ENCODE measurements at places on chromosomes 1 and 21.

GRCh38 chr1:67700220-67700619 is 15.2 kb downstream of the GADD45A start:
- no peak for DNase-seq

- no peak for DNase-seq
Observed at GRCh38 chr1:8905582-8906191, 27.2 kb upstream of the ENO1 start.

GRCh38 chr1:47930210-47930840 is 66.9 kb downstream of the TRABD2B start:
- DNase-seq, result no peak

DNA sequence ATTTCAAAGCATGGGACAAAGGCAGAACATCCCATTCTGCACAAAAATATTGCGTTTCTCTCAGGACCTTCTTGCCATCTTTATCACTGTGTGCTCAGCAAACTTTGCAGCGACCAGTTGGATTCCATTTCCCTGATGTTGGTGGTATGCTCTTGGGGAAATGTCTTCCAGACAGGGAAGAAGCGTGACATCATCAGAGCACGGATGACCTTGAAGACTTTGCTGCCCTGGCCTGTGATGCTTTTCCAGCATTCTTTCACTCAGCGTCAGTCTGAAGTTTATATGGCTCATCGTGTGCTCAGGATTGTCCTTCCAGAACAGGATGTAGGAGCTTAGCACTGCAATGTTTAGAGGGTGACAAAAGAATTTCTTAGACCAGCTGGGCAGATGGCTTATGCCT is 131.4 kb upstream of the F3 start:
- DNase-seq, result no peak

- DNase-seq, result no peak
Observed at GRCh38 chr1:110605446-110605845, 712 bp downstream of the KCNA2 start.

DNA sequence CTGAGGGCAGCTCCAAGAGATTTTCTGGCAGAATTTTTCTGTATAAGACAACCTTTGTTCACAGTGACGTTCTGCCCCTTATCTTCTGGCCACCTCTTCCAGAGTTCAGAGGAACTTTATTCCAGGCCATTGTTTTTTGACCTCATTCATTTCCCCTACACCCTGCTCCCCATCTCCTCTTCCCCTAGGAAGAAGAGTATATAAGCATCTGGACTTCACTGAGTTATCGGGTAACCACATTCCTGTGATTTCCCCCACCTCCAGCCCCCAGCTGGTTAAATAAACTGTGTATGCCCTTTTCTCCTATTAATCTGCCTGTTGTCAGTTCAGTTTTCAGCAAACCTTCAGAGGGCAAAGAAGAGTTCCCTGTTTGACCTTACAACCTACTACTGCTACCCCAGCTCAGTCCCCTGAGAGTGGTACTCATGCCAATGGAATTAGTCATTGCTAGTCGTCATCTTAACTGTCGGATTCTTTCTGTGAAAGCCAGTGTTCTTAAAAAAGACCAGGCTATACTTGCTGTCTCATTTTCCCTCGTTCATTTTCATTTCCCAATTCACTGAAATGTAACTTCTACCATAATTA is 14.3 kb upstream of the ALG14 start:
- no peak for DNase-seq

GRCh38 chr1:8482979-8483381 is 165.1 kb downstream of the SLC45A1 start:
- DNase-seq, result no peak

DNA sequence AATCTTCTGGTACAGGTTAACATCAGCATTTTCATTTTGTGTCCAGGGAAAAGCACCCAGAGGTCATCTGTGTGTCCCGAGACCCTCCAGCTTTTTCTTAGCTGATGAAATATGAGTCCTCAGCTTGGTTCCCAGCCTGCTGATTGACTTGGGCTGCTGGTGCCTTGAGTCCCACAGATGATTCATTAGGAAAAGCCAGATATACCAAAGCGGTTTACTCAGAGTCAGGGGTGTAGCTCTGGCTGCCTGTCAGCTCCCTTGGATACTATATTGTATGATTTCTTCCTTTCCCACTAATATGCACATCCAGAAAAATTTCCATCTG is 43.7 kb upstream of the MAB21L3 start:
- no peak for DNase-seq

GRCh38 chr1:10901091-10901890 is 104.8 kb upstream of the CASZ1 start:
- no peak for DNase-seq

DNA sequence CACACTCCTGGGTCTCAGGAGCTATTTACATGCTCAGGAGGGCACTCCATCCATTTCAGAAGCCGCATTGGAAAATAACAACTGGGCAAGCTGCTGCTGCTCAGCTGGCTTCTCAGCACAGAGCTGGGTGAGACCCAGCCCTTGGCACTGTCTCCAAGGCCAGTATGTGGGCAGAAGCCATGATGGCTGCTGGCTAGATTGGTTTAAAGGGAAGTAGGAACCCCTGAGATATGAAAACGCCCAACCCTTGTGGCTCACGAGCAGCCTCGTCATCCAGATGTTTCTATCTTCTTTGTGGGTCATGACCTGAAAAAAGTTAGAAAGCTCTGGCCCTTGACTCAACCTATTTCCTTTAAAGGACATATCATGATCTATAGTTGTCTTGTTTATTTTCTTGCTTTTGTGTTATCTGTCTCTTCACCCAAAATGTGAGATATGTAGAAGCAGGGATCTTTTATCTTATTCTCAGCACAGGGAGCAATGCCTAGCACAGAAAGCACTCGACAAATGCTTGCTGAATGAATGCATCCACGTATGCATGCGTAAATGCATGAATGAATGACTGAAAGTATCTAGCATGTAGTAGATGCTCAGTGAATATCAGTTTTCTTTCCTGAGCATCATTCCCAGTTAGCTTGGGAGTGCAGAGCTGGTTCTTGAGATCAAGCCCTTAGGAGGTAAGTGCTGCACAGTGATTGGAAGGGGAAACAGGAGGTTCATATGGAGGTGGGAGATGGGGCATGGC is 11.6 kb downstream of the MYBPH start:
- DNase-seq, result no peak

DNA sequence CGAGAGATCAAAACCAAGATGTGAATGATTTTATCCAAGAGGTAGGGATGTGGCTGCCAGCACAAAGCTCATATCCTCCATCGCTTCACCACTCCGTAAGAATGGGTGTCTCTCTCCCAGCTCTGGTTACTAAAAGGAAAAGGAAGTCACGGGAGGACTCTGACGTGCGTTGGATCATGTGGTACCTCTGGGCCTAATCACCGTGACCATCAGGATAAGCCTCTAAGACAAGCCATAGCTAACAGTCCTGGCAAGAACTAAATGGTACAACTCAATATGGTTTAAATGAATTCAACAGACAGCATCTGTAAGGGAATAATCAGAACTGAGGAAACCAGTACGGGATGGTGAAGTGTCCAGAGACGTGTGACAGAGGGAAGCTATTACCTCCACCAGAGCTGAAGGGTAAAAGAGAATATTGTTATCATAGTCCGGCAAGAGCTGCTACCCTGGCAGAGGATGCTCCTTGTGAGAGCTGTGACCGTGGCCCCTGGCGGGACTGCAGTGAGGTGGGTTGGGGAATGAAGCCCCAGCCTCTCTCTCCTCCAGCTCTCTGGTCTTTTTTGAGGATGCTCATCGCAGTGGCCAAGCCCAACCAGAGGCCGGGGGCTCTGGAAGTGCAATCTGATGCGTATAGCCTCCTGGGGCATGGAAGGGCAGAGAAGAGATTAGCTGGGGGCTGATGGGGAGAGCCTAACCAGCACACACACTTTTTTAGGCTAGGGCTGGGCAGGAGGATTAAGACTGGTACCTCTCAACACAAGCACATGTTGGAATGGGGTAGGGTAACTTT is 54.2 kb downstream of the KIAA1614 start:
- no peak for DNase-seq

GRCh38 chr21:35664683-35665082 is 395.6 kb downstream of the SETD4 start:
- no peak for DNase-seq

- DNase-seq, result no peak
Observed at GRCh38 chr1:22662318-22662717, 9.3 kb downstream of the C1QB start.

DNA sequence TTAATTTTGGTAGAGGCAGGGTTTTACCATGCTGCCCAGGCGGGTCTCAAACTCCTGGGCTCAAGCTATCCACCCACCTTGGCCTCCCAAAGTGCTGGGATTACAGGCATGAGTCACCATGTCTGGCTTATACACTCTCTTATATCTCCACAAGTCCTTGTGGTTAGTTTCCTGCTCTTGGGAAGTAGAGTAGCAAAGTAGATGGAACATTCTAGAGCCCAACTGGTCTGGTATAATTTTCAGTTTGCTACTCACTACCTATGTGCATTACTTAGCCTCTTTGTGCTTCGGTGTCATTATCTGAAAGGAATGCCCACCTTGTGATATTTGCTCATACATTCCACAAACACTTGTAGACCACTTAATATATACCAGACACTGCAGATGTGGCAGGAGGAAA is 96.6 kb upstream of the IPO9 start:
- DNase-seq, result no peak

DNA sequence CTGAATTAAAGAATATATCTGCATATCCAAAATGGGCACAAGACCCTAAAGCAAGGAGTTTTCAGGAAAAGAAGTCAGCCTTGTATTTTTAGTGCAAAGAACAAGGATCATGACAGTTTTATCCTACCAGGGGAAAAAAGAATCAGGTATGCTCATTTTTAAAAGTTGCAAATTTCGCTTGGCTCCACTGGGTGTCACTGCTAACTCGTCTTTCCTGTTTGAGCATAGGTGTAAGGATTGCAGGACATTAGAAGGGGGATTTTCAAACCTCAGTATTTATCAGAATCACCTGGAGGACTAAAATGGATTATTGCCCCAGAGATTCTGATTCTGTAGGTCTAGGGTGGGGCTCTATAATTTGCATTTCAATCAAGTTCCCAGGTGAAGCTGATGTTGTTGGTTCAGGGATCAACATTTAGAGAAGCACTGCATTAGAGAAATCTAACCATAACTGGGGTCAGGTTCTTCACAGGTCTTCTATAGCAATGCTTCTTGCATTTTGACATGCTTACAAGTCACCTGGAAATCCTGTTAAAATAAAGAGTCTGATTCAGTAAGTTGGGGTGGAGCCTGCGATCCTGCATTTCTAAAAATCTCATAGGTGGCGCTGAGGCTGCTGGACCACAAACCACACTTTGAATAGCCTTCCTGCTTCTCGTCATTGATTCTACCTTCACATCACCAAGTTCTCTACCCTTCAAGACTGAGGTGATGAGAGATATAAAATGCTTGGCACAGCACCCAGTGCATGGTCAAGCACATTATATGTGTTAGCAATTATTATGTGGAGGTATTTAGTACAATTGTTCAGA is 39.6 kb downstream of the NUF2 start:
- DNase-seq, result no peak

DNA sequence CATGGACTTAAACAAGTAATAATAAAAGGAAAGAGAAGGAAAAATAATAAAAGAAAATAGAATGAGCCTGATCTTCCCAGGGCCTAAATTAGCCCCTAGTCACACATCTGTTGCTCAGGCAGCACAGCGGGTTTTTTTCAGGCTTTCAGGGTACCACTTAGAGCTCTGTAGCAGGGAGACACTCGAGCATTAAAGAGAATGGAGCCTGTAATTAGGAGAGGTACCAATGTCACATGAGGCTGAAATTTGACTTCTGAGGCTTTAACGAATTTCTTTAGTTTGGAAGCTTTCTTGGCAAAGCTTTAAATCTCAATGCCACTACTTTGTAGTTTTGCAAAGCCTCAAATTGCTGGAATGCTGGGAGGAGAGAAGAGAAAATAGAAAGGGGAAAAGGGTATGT is 116.3 kb downstream of the AK5 start:
- no peak for DNase-seq

DNA sequence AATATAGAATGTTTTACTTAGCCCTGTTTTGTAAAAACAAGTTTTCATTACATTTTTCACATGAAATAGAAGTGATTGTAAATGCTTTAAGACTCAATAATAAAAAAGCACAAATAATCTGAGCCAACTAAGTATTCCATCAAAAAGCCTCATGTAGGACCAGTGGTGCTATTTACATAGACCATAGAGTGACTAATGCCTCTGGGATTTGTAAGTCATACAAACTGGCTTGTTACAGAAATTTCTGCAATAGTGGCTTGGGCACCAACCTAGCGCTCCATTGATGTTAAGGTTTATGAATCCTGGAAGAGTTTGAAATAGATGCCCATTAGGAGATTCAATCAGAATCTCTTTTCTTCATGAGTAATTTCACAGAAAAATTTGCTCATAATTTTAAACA is 31.9 kb downstream of the ZMYM1 start:
- DNase-seq, result no peak

- DNase-seq, result no peak
Observed at GRCh38 chr1:78869136-78869535, 137.4 kb downstream of the ADGRL4 start.

- no peak for DNase-seq
Observed at GRCh38 chr1:15277933-15278332, 30.9 kb downstream of the FHAD1 start.

- no peak for DNase-seq
Observed at GRCh38 chr1:154716011-154716410, 108.0 kb upstream of the ADAR start.

DNA sequence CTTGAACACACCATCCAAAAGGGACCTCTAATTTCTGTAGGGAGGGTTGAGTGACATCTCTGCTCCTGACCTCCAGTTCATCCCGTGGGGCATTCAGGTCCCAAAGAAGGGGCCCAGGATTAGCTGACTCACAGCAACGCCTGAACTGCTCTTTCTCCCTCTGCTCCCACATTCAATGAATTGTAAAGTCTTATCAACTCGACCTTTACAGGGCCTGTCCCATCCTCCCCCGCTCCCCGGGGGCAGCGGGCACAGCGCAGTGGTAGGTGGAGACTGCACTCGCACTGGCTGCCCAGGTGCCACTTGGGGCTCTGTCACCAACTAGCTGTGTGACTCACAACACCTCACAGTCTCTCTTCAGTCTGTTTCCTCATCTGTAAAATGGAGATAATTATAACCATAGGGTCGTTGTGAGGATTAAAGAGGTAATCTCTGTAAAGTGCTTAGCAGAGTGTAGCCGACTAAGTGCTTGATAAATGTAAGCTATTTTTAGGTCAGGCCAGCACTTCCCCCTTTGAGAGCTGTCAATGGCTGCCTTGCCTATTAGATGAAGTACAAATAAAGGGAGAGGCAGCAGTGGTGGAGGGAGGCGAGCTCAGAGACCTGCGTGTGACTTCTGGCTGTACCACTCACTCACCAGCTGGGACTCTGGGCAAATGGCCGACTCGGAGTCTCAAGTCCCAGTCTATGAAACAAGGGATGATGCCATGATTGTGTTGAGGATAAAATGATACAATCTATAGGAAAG is 637 bp upstream of the MYBPHL start:
- DNase-seq, result no peak

DNA sequence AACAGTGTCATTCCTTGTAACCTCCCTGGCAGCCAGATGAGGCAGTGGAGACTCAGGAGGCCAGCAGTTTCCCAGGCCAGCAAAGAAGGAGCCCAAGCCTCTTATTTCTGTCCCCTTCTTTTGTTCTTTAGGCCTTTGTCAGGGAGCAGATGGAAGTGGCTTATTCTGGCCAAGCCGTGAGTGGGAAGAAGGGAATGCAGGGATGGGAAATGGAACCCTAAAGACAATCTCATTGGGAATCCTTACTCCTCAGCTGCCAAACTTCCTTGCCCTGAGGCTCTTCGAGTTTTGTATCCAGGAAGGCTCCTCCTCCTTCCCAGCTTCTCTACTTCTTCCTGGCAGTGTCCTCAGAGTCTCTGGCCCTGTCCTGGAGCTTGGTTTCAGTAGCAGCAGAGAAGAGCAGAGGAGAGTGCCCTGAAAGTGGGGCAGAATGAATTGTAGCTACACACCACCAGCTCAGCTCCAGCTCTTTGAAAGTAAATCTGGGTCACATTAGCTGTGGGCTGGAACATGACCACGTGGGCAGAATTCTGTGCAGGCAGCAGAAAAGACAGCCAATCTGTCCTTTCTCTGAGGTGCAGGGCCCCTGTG is 63.9 kb downstream of the NDUFS5 start:
- peak; percentile 40 for DNase-seq

Measured in cerebellar nuclear complex (tissue), 1 donor.